ENCODE measurements at places on chromosomes 3 and 15.

GRCh38 chr3:101102678-101103296 lies 109.6 kb upstream of the ABI3BP start:
- no peak for DNase-seq

DNA sequence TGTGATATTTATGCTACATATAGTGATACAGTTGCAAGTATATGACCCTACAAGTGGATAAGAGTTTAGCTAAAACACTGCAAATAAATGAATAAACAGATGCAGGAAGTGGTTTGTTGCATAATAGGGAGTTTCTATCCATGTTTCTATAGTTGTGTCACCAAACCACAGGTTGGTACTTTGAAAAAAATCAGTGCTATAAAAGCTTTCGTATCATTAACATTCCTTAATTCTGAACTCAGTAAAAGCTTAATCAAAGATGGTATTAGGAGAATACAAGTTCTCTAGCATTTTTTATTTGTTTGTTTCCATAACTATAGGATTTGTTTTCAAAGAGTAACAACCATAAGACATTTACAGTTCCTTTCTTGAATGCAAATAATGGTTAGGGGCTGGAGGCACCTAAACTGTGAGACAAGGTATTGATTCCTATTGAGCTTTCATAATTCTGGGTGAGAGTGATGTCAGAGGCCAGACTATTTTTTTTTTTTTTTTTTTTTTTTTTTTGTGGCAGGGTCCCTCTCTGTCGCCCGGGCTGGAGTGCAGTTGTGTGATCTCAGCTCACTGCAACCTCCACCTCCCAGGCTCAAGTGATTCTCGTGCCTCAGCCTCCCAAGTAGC lies 29.6 kb downstream of the CPOX start:
- no peak for DNase-seq

GRCh38 chr3:130558366-130558765 lies 41.4 kb downstream of the COL6A6 start:
- DNase-seq = no peak

- DNase-seq = no peak
Measured at GRCh38 chr3:149276619-149277018, 55.0 kb upstream of the CP start.

DNA sequence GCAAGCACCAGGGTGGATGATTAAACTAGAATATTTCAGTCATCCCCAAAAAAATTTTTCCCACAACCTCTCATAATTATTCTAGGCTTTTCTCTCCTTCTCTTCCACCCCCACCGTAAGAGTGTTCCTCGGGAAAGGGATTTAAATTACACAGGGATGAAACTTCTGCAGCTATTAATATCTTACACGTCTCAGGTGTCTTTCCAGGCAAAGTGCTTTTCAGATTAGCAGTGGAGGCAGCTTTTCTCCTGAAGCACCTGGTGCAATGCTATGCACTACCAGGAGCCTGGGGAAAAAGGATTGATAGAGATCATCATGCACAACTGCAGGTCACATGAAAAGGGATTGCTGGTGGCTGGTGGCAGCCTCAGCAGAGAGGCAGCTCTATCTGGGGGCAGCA lies 250.4 kb downstream of the NTRK3 start:
- no peak for DNase-seq

DNA sequence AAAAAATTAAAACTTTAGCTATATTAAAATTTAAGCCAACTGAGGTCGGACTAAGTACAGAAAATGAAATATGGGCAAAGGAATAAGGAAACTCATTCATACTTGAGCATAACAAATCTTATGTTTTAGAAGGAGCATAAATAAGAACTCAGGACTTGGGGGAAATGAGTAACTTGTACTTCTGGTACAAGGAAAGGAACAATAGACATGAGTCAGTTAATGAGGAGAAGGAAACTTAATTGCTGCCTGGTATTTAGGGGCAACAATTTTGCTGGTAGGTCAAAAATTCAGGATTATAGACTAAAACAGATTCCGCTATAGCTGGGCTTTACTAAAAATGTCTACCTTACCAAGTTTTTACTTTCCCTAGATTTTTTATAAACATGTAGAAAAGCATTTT lies 113.1 kb downstream of the MYO5A start:
- DNase-seq = no peak

GRCh38 chr3:161254861-161255260 lies 33.8 kb downstream of the NMD3 start:
- DNase-seq = no peak

DNA sequence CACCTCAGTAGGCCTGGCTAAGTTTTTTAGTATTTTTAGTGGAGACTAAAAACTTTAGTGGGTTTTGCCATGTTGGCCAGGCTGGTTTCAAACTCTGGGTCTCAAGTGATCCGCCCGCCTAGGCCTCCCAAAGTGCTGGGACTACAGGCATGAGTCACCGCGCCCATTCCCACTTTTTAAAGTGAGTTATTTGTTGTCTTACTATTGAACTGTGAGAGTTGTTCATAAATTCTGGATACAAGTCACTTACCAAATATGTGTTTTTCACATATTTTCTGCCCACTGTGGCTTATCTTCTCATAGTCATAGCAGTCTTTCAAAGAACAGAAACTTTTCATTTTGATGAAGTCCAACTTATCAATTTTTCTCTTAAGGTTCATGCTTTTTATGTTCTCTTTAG lies 29.9 kb upstream of the SPSB4 start:
- no peak for DNase-seq

DNA sequence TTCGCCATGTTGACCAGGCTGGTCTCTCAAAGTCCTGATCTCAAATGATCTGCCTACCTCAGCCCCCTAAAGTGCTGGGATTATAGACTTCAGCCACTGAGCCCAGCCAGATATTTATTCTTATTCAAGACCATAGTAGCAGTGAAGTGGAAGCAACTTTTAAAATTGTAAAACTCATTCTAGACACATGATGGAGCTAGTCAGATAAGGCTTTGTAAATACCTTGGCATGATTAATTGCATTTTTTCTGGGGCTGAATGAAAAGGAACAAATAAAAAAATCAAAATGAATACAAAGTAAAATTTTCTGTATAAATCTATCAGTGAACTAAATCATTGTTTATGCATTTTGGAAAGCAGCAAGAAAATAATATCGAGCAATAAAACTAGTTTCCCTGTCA lies 4.1 kb upstream of the MYO1E start:
- peak; percentile 35 for DNase-seq

DNA sequence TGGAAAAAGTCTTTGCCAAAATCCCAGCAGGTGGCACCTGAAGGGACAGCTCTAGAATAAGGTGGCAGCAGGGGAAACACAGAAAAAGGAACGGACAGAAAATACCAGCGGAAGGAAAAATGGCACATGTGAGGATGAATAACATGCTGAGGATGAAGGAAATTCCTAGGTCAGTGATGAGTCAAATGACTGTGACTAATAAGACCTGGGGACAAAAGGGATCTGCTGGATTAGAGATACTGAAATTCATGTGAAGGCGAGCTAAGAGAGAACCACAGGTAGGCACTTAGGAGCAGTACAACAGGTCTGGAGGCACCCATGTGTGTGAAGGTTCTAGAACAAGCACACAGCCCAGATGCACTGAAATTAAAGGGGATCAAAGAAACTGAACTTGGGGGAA lies 482.5 kb downstream of the FOXP1 start:
- no peak for DNase-seq

GRCh38 chr15:91265416-91265940 lies 165.4 kb downstream of the SV2B start:
- DNase-seq = no peak

DNA sequence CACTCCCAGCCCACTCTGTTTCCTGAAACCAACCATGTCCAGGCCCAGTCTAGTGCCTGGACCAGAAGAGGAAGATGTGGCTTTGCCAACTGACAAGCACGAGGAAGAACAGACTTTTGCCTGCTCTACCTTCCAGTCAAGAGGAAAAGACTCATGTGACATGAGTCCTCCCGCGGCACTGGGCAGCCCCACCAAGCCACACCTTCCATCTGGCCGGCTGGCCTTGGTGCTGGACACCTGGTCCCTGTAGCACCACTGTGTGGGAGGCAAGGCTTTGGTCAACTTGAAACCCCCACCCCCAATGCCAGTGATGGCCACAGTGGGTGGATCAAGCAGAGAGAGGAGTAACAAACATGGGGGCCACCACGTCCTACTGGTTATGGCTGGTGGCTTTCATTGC lies 12.5 kb downstream of the CHDH start:
- no peak for DNase-seq

DNA sequence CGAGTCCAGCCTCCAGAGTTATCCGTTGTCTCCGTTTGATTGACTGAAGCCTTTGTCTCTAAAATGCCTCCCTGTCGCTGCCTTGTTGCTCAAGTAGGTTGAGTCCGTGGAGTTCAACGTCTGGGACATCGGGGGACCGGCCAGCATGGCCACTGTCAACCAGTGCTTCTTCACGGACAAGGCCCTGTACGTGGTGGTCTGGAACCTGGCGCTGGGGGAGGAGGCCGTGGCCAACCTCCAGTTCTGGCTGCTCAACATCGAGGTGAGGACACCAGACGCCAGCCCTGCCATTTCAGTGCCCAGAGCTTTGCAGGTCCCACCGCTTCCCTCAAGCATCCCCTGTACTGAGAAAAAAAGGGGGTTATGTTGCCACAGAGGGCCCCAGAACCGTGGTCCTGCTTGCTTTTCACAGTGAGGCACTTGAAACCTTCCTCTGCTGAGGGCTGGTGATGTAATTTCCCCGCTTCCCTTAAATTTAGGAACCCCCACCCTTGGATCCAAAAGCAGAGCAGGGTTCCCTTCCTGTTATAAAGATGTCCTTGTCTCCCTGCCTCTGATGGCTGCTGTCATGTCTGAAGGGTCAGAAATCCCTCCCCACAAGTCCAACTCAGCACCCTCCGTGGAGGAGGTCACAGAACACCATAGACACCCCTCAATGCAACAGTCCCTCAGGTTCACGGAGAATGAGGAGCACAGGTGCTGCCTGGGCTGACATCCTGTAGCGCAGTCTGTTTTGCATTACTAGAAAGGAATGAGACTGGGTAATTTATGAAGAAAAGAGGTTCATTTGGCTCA lies 105.7 kb downstream of the LRRK1 start:
- no peak for DNase-seq

DNA sequence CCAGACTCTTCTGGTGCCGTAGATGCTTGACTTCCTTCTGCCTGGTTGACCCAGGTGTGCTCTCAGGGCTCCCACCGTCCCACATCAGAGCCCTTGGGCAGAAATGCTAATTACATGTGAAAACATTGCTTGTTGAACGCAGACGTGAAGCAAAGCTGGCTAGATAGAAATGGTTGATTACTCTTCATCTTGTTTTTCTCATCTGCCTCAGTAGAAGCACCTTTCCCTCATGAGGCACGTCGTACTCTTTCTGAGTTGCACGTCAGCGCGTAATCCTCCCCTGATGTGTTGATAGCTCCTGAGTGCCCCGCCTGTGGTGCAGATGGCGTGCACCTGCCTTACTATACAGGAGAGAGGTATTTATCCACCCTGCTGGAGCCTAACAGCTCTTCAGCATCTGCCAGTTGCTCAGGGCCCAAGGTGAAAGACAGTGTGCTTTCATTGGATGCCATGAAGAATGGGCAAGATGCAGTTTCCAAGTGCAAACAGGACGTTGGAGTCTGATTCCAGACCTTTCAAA lies 18.1 kb downstream of the MAP6D1 start:
- no peak for DNase-seq

DNA sequence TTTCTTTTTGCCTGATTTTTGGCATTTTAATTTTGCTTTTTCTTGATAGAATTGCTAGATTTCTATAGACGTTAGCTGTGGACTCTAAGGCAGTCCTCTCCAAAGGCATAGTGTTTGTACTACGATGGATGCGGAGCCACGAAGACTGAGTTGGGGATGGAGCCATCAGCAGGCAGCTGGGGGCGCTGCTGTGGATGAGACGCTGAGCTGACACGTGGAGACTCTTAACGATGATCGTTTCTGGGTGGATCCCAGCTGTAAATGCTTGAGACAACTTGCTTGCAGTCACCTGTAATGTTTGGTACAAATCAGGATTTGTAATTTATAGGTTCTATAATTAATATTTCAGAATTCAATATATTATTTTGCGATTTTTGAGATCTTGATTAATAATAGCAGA lies 13.3 kb upstream of the PPP1R2 start:
- DNase-seq = peak; percentile 36

DNA sequence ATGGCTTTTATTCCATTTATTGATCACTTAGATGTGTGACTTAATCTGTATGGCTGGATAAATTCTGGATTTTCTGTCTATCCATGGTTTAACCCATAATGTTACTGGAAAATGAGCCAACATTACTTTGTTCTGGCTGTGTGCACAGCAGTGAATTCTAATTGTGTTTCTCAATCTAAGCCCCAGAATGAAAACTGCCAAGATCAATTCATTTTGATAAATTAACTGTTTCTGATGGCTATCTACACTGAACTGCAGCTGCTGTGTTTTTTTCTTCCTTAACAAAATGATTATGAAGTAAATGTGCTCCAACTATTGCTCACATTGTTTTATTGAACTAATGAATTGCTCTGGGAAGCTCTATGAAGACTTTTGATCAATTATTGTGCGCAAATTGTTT lies 35.7 kb upstream of the CPB1 start:
- no peak for DNase-seq

DNA sequence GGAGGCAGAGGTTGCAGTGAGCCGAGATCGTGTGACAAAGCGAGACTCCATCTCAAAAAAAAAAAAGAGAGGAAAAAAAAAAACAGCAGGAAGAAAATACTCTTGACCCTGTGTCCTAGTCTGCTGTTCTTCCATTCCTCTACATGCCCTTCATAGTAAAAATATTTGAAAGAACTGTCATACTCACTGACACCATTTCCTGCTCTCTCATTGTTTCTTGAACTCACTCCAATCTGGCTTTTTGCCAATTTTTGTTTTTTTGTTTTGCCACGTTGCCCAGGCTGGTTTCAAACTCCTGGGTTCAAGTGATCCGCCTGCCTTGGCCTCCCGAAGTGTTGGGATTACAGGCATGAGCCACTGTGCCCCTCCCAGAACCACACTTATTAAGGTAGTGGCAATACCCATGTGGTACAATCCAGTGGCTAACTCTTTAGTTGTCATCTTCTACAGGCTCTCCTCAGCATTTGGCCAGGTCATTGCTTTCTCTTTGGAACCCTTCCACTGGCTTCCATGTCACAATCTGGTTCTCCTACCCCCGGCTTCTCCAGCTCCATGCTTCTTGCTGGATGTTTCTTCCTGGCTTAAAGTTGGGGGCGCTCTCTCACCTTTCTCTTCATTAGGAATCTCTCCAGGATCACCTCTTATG lies 238.2 kb upstream of the C2CD4B start:
- no peak for DNase-seq

DNA sequence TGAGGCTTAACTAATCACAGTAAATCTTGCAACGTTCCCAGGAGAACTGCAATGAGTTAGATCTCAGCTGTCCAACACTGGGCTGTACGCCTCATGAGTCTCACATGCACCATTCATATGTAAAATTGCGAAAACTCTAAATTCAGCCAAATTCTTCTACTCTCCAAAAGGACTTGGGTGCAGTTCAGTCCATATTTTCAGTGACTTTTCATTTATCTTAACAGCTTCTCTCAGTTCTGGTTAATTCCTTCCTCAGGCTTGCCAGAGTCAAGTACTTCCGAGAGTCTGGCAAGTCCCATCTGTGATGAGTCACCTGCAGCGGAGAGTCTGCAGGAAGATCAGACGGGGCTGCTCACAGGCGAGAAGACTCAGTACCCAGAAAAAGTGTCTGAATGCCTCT lies 11.5 kb downstream of the CCDC80 start:
- no peak for DNase-seq

GRCh38 chr3:26621176-26621575 lies 1.4 kb upstream of the LRRC3B start:
- DNase-seq = no peak
